ENCODE measurements at places on chromosomes 6 and 20. TPM values are rescaled to one million over a fixed set of nuclear protein-coding genes. Genes with fewer than 3 reads are reported as not detected.

Gene COL21A1
- total RNA-seq, result 0.06 TPM

Gene CLVS2
- total RNA-seq, result under 0.01 TPM

Gene IP6K3
- not detected for total RNA-seq

Gene KCNK5
- 5.2 TPM for total RNA-seq
